ENCODE measurements at places on chromosomes 5 and 9.

DNA sequence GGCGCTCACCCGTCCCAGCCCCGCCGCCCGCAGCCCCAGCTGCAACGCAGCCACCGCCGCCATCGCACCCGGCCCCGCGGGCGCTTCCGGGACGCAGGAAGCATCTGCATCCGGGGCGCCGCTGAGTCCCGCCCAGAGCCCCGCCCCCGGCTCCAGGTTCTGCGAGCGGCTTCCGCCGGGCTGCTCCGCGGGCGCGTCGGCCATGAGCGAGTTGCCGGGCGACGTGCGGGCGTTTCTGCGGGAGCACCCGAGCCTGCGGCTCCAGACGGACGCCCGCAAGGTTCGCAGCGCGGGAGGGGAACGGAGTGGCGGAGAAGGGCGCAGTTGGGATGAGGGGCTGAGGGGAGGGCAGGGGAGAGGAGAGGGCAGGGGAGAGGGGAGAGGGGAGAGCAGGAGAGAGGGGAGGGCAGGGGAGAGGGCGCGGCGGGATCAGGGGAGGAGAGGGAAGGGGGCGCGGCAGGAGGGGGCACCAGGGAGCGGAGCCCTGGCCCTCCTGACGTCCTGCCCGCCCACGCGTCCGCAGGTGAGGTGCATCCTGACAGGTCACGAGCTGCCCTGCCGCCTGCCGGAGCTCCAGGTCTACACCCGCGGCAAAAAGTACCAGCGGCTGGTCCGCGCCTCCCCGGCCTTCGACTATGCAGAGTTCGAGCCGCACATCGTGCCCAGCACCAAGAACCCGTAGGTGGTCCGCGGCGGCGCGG, at the start of the genes SURF1 and SURF2:
Gene SURF1 (minus strand): TSS at position 97 of the 701 bp plus-strand sequence. CDS start 34 bp downstream, at position 63.
Gene SURF2 (plus strand): TSS at position 160 of the 701 bp plus-strand sequence. CDS start 43 bp downstream, at position 203.
- DNase-seq: peak; percentile 77

GRCh38 chr5:90571147-90571773, 12.7 kb downstream of the ADGRV1 start:
- no peak for DNase-seq

GRCh38 chr5:1515311-1515920, 8.3 kb downstream of the LPCAT1 start:
- DNase-seq: no peak

GRCh38 chr5:96483878-96484277, 50.8 kb upstream of the PCSK1 start:
- DNase-seq: no peak

- DNase-seq: no peak
Observed at GRCh38 chr9:133882849-133883755, 109.0 kb downstream of the VAV2 start.

GRCh38 chr9:107465467-107466451, 23.8 kb downstream of the KLF4 start:
- DNase-seq: no peak

- DNase-seq: peak; percentile 30
Observed at GRCh38 chr9:127754099-127755060, 19.3 kb upstream of the TOR2A start.

- no peak for DNase-seq
Observed at GRCh38 chr5:32283539-32284377, 29.0 kb downstream of the MTMR12 start.

GRCh38 chr5:78592735-78593386, 55.7 kb downstream of the LHFPL2 start:
- DNase-seq: no peak

GRCh38 chr9:30197954-30198353, 2186.5 kb upstream of the ACO1 start:
- no peak for DNase-seq

DNA sequence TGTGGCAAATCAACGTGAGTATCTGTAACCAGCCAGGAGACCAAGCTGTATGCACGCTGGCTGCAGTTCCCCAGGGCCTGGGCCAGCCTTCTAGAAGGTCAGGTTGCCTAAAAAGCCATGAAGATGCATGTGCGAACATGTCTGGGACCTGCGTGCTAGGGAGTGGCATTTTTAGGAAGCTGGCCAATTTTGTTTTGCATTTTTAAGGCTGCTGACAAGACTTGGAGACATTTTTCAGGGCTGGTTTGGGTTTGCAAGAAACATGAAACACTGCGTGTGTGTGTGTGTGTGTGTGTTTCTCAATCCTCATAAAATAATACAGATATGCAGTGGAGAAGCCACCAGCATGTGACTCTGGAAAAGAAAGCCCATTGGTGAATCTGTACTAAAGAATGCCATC, 5.1 kb downstream of the TGFBI start:
- no peak for DNase-seq

DNA sequence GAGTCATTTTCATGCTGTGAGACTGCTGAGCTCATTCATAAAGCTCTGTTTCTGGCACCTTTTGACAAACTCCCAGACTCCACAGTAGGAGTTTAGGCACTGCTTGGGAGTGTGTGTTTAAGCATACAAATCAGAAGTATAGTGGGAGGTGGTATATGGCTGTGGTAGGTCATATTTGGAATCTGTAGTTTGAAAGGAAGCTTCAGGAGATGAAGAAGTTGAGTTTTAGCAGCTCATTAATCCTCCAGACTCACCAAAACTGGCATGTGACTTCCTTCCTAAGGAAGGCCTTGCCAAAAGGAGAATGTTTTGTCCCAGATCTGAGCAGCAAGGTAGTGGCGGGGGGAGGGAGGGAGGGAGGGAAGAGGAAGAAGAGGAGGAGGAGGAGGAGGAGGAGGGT, 52.8 kb downstream of the SAXO1 start:
- no peak for DNase-seq

GRCh38 chr9:113511856-113512761, 48.6 kb downstream of the RGS3 start:
- DNase-seq: no peak

- peak; percentile 40 for DNase-seq
Observed at GRCh38 chr9:14563902-14564624, 129.2 kb downstream of the ZDHHC21 start.

DNA sequence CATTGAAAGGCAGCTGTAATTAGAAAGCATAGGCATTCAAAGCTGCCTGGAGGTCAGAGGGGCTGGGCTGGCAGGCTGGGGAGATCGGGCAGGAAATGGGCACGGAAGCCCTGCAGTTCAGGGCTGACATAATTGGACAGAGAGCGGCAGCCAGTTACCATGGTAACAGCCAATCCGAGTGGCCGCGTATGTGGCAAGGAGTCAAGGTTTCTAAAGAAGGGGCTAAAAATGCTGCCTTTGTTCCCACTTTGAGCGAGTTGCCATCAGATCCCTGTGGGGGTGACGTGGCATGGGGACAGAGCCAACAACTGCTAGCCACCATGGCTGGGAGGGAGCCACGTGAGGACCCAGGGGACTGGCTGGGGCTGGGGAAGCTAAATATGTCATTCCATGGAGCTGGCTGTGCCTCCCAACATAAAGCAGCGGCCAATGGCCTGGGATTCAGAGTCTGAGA, 44.7 kb upstream of the NDFIP1 start:
- peak; percentile 62 for DNase-seq

GRCh38 chr5:53350991-53351770, 129.2 kb upstream of the FST start:
- DNase-seq: no peak

- DNase-seq: no peak
Observed at GRCh38 chr9:90061187-90061586, 456.4 kb downstream of the GADD45G start.

GRCh38 chr9:126721564-126721981, 83.3 kb upstream of the ZBTB43 start:
- DNase-seq: no peak

GRCh38 chr5:149018909-149019443, 43.9 kb downstream of the SH3TC2 start:
- DNase-seq: no peak

GRCh38 chr9:115461280-115461679, 343.3 kb upstream of the TNC start:
- DNase-seq: no peak

DNA sequence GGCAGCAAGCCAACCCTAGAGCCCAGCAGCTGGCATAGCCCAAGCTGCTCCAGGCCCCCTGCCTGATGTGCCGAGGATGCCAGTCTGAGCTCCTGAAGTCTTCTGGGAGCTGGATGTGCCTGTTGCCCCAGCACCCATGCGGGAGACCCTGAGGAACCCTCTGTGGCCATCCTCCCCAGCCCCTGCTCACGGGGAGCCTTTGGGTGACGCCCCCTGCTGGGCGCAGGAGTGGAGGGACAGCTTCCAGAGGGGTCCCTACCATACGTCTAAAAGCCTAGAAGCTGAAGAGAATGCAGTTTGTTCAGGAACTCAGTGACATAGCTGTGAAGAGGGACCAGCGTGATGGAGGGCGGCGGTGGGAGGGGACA, 33.1 kb upstream of the MVB12B start:
- no peak for DNase-seq

DNA sequence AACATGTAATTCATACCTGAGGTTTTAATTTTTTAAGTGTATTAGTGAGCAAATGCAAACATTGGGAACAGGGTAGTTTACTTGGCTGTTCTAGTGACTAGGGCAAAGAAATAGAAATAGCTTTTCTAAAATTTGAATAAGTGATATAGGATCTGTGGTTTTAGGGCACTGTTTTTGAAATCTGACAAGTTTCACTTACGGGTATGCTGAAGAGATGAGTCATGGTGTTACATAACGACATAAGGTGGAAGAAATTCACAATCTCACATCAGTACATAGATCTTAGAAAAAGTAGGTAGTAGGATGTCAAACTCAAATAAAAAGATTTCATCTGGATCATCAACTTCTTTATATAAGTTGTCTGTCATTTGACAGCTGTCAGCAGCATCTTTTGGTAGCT, 772.3 kb downstream of the MAT2B start:
- no peak for DNase-seq

- peak; percentile 77 for DNase-seq
Observed at GRCh38 chr9:38047301-38048251, 21.5 kb downstream of the SHB start.

DNA sequence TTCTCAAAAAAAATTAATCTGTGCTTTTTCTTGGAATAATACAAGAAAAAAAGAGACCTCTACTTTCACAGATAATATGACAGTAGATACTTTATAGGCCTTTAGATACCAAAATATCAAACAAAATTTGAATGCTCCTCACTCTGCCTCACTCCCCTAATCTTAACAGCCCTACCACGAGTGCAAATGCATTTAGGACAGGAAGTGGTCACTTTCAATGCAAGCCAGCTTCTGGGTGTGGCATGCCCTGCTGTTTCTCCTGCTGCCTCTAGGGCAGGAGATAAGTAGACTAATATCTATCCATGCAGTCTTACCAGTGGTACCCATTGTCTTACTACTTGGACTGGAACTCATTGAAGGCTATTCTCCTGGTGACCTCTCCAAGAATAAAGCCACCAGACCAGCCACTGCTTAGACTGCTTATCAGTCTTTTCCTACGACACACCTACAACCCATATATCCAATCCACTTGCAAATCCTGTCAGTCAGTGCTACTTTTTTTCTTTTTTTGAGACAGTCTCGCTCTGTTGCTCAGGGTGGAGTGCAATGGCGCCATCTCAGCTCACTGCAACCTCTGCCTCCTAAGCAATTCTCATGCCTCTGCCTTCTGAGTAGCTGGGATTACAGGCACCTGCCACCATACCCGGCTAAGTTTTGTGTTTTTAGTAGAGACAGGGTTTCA, 23.0 kb downstream of the FRRS1L start:
- peak; percentile 4 for DNase-seq

GRCh38 chr9:99391937-99392594, 170.0 kb downstream of the SEC61B start:
- no peak for DNase-seq

- DNase-seq: no peak
Observed at GRCh38 chr5:527646-528628, 3.7 kb upstream of the SLC9A3 start.

- DNase-seq: no peak
Observed at GRCh38 chr5:69335341-69335935, 2.8 kb upstream of the CCDC125 start.

DNA sequence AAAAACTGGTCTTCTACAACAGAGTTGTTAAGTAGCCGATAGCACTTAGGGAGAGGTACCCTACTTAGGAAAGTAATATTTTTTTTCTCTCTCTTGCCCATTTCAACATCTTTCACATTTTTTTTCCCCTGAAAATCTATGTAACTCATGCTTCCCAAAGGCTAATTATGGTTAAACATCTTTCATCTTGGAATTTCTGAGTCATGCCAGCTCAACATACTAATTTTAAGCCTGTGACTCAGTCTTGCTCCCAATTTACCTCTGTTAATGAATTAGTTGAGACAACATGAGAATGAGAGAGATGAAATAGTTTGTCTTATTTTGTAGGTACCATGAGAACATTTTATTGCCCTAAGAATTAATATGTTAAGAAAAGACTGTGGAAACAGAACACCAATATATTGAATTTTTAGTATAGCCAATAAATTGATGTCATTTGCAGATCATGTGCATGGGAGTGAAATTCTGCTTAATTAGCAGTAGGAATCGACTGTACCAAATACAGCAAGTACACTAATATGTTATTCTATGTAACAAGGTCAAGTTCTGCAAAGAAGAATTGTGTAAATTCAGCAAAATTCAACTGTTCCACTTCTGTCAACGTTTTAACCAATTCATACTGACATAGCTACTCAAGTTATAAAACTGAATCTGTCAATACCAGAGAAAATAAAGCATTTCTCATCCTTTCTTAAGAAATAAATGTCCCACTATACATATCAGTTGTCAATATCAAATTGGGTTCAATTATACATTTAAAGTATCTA, 550.0 kb downstream of the PTPRD start:
- no peak for DNase-seq

- DNase-seq: no peak
Observed at GRCh38 chr5:28468166-28468565, 1429.8 kb upstream of the CDH9 start.

- no peak for DNase-seq
Observed at GRCh38 chr9:110224583-110224982, 16.6 kb upstream of the C9orf152 start.

DNA sequence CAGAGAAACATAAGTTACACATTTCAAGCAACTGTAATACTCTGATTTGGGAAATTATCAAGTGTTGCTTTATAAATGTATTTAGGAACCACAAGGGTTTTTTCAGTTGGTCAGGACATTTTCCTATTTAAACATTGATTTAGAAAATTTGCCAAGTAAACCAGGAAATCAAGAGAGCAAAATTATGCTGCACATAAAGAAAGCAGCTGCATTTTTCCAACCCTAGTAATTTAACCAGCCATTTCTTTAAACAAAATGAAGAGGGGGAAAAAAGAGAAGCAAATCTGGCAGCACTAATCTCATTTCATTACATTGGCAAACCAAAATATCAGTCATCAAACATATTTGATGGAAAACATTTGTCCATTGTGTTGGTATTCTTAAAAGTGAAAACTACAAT, 271.4 kb downstream of the TLE1 start:
- no peak for DNase-seq

- DNase-seq: no peak
Observed at GRCh38 chr9:71733176-71733575, 35.1 kb downstream of the CEMIP2 start.

DNA sequence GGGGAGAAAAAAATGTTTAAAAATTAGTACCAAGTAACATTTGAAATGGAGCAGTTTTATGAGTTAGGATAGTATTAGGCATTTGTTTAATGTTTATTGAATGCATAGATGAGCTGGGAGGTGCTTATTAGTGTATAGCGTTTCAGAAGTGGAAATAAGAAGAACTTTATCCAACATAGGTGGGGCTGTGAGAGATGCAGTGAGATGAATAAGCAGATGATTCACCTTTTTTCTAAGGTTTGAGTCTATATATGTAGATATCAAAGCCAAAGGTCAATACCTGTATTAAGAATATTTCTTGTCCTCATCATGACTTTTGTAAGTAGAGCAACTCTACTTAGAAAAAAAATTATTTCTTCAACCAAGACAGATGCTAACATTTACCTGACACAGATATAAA, 54.6 kb upstream of the POU4F3 start:
- DNase-seq: no peak

Data from NCI-H146 (cell line).